ENCODE measurements at places on chromosomes 1 and 21. TPM values are rescaled to one million over a fixed set of nuclear protein-coding genes. Genes with fewer than 3 reads are reported as not detected.

PALMD gene
- total RNA-seq, result 0.37 TPM

VHLL gene
- total RNA-seq, result 0.39 TPM

PADI1 gene
- total RNA-seq, result not detected

CCDC17 gene
- total RNA-seq, result 1.5 TPM

LCE1B gene
- not detected for total RNA-seq

GBP6 gene
- total RNA-seq, result not detected

TFF3 gene
- total RNA-seq, result 0.37 TPM

TCEA3 gene
- total RNA-seq, result 3.1 TPM

AIRE gene
- total RNA-seq, result not detected

AMY2B gene
- total RNA-seq, result 3.3 TPM

LCE2C gene
- total RNA-seq, result not detected

CA6 gene
- total RNA-seq, result not detected

DISP3 gene
- total RNA-seq, result under 0.01 TPM

BRDT gene
- not detected for total RNA-seq

LCE3C gene
- not detected for total RNA-seq

NRDC gene
- 73.1 TPM for total RNA-seq

CSMD2 gene
- 0.37 TPM for total RNA-seq

HTR1D gene
- total RNA-seq, result not detected

FAM110D gene
- total RNA-seq, result not detected

ZBTB8B gene
- total RNA-seq, result under 0.01 TPM

RGSL1 gene
- not detected for total RNA-seq

NUP133 gene
- total RNA-seq, result 37.5 TPM

RHD gene
- under 0.01 TPM for total RNA-seq

All from subcutaneous preadipocyte (primary cell).